ENCODE measurements at places on chromosomes 2 and 18. TPM values are rescaled to one million over a fixed set of nuclear protein-coding genes. Genes with fewer than 3 reads are reported as not detected.
A peak's percentile ranks its signal among the peaks of the same experiment; 100 is the strongest.

DNA sequence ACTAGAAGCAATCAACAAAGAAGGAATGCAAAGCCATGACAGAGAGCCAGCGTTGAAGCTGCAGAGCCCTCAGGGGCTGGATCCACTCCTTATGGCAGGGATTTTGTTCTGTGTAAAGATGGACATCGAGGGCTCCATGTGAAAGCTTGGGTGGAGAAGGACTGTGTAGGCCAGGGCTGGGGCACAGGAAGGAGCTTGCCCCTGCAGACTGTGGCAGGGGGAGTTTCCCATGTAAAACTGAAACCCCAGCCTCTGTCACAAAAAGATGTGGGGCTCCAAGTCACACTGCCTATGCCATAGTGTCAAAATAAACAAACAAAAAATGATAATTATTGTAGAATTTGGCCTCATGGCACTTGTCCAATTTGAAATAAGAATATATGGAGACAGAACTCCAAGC lies 408.7 kb upstream of the HS6ST1 start:
- H3K4me3 ChIP-seq, result no peak overlapping the region
- H3K27ac ChIP-seq, result no peak overlapping the region
- H3K27me3 ChIP-seq, result no peaks in the 10 kb centered on the region
- H3K36me3 ChIP-seq, result no peaks in the 10 kb centered on the region
- H3K4me1 ChIP-seq, result peaks cover 4% of the 10 kb centered on the region

GRCh38 chr2:235666213-235666781 lies 172.5 kb downstream of the AGAP1 start:
- peak overlapping the region; percentile 27 for H3K27ac ChIP-seq
- no peak overlapping the region for H3K4me3 ChIP-seq
- peak; percentile 95 for DNase-seq
- H3K36me3 ChIP-seq, result no peaks in the 10 kb centered on the region

DNA sequence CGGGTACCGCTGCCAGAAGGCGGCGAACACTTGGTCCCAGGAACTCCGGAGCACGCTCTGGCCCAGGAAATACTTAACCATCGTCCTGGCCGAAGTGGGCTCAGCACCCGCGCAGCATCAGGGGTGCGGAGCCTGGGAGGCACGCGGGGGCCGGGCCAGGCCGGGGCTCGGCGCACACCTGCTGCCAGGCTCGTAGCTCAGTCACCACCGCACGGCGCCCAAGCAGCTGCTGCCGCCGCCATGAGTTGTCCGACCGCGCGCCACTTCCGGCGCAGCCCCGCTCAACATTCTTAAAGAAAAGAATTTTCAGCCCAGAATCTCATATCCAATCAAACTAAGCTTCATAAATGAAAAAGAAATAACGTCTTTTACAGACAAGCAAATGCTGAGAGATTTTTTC lies 34.0 kb downstream of the MDH1 start:
- no peak overlapping the region for H3K4me3 ChIP-seq
- no peaks in the 10 kb centered on the region for H3K4me1 ChIP-seq
- no peaks in the 10 kb centered on the region for H3K27me3 ChIP-seq
- no peak overlapping the region for H3K27ac ChIP-seq
- no peaks in the 10 kb centered on the region for H3K36me3 ChIP-seq

- H3K27me3 ChIP-seq, result no peaks in the 10 kb centered on the region
- H3K4me3 ChIP-seq, result no peak overlapping the region
- DNase-seq, result no peak
- no peaks in the 10 kb centered on the region for H3K4me1 ChIP-seq
- no peaks in the 10 kb centered on the region for H3K36me3 ChIP-seq
Observed at GRCh38 chr2:228507870-228508269, 326.4 kb upstream of the SPHKAP start.

DNA sequence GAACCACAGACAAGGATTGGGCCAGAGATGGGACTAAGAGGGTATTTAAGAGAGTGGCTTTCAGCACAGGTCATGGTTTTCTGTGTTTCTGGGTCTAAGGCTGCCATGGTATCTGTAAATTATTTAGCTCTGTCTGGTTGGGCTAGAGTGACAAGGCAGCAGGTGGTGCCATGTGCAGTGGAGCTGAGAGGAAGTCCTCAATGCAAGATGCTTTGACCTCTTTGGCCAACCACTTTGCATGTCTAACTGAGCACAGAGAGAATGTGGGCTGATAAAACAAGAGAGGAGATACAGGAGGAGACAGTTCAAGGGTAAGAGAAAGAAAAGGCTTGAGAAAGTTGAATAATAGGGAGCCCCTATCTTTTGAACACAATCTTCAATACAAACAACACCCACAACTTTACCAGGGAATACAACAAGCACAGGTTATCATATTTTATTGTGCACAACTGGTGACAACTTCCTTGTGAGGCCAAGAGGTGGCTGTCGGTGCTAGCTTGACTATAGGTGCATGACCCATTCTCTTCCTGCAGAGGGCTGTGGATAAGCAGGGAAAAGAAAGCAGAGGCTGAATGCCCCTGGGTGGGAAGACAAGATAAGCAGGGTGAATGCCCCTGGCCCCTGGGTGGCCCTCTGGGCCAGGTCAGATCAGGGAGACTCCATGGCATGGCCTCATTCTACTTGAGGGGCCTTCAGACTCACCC lies 12.3 kb downstream of the FLACC1 start:
- H3K4me1 ChIP-seq, result no peaks in the 10 kb centered on the region
- DNase-seq, result no peak
- H3K27ac ChIP-seq, result no peak overlapping the region
- H3K36me3 ChIP-seq, result peaks cover 2% of the 10 kb centered on the region

- H3K36me3 ChIP-seq, result no peaks in the 10 kb centered on the region
- peak overlapping the region; percentile 26 for H3K27ac ChIP-seq
- H3K27me3 ChIP-seq, result no peaks in the 10 kb centered on the region
- H3K4me3 ChIP-seq, result no peak overlapping the region
- peak; percentile 97 for DNase-seq
- peaks cover 11% of the 10 kb centered on the region for H3K4me1 ChIP-seq
Observed at GRCh38 chr18:49690312-49690711, 123.0 kb downstream of the ACAA2 start.

GRCh38 chr18:31825772-31826171 lies 65.1 kb upstream of the SLC25A52 start:
- H3K27me3 ChIP-seq, result no peaks in the 10 kb centered on the region
- no peak overlapping the region for H3K4me3 ChIP-seq
- H3K27ac ChIP-seq, result no peak overlapping the region
- no peaks in the 10 kb centered on the region for H3K36me3 ChIP-seq
- no peak for DNase-seq

Gene PIAS2
- total RNA-seq, result 14.4 TPM

Gene SNRNP200
- 39.8 TPM for total RNA-seq

Gene DOCK10
- total RNA-seq, result 26.3 TPM

Gene SLC35F6
- total RNA-seq, result 61.4 TPM

Gene IL36RN
- total RNA-seq, result not detected

Gene DPP4
- total RNA-seq, result 297 TPM

Gene SCG2
- 0.66 TPM for total RNA-seq
